ENCODE measurements at places on chromosomes 2 and 18. TPM values are rescaled to one million over a fixed set of nuclear protein-coding genes. Genes with fewer than 3 reads are reported as not detected.

DNA sequence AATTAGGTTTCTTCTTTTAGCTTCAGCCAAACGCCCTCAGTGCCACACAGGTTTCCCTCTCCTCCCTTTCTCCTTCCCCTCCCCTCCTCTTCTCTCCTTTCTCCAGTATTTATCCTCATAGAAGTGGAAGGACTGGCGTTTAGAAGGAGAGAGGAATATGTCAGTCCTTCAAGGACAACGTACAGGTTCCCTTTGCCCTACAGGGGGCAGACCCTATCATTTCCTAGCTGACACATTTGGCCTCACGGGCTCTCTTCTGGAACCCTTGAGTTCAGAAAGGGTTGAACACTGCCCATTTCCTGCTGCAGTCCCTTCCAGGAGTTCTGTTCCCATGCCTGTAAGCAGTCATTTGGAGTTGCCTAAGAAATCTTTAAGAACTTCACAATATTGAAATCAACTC is 46.1 kb downstream of the CDCA7 start:
- H3K27ac ChIP-seq: no peak overlapping the region
- H3K36me3 ChIP-seq: no peaks in the 10 kb centered on the region
- peaks cover 63% of the 10 kb centered on the region for H3K27me3 ChIP-seq
- DNase-seq: no peak
- H3K4me1 ChIP-seq: peaks cover 17% of the 10 kb centered on the region

GRCh38 chr2:176780348-176780747 is 432.2 kb upstream of the HNRNPA3 start:
- H3K36me3 ChIP-seq: no peaks in the 10 kb centered on the region
- H3K27ac ChIP-seq: no peak overlapping the region
- H3K4me3 ChIP-seq: no peak overlapping the region
- no peak for DNase-seq
- H3K4me1 ChIP-seq: peaks cover 9% of the 10 kb centered on the region
- H3K27me3 ChIP-seq: peaks cover 2% of the 10 kb centered on the region

DNA sequence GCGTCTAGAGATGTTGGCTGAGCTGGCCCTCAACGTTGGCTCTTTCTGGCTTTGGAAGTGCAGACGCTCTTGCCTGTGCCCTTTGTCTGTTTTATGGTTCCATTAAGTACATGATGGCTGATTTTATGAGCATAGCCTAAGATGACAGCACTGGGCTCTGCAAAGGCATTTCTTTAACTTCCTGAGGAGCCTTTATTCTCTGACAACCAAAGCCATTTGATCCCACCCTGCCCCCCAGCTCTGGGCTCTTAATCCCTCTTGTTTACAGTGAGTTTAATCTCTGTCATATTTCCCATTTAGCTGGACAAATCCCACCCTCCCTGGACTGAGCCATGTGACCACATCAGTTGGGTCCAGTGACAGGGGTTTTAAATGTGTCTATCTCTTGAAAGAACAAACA is 195.9 kb downstream of the ACKR3 start:
- peaks cover 8% of the 10 kb centered on the region for H3K36me3 ChIP-seq
- no peak for DNase-seq
- no peak overlapping the region for H3K4me3 ChIP-seq
- H3K27ac ChIP-seq: peak overlapping the region; percentile 84
- peaks cover 36% of the 10 kb centered on the region for H3K4me1 ChIP-seq

- no peak for DNase-seq
- H3K27me3 ChIP-seq: peaks cover 2% of the 10 kb centered on the region
- no peak overlapping the region for H3K27ac ChIP-seq
- no peak overlapping the region for H3K4me3 ChIP-seq
- no peaks in the 10 kb centered on the region for H3K36me3 ChIP-seq
Measured at GRCh38 chr2:138676619-138677021, 103.6 kb downstream of the NXPH2 start.

GRCh38 chr18:52342456-52342855 is 2.5 kb downstream of the DCC start:
- peaks cover 29% of the 10 kb centered on the region for H3K4me1 ChIP-seq
- no peak for DNase-seq
- no peak overlapping the region for H3K27ac ChIP-seq
- H3K4me3 ChIP-seq: no peak overlapping the region
- no peaks in the 10 kb centered on the region for H3K36me3 ChIP-seq
- peaks cover 1% of the 10 kb centered on the region for H3K27me3 ChIP-seq

DNA sequence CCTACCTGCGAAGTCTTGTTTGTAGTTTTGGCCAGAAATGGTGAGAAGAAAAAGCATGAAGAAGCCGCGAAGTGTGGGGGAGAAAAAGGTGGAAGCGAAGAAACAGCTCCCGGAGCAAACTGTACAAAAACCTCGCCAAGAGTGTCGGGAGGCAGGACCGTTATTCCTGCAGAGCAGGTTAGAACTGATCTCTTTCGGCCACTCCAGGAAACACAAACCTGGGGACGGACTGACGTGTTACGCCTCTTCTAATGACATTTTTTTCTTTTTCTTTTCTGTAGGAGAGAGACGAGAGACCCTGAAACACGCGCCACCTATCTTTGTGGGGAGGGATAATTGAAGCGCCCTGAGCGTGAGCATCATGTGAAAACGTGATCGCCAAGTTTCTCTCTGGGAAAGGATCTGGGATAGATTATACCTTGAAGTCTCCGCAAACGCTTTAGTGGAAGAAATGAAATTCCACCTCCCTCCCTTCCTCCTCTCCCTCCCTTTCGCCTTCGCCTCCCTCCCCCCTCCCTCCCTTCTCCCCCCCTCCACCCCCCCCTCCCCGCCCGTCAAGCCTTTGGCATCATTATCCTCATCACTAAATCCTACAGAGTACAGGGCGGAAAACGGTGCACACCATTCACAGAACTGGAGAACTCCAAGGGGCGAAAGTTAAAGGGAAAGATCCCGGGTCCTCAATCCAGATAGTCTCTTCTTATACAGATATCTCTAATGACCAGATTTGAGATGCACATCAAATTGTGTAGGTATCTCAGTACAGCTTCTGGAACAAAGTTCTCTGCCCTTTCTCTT is at the start of gene ZEB2:
ZEB2 (minus strand) TSS at position 186 of the 798 bp plus-strand sequence. CDS start 2,769 bp downstream, outside the sequence.
- H3K27ac ChIP-seq: peak within 1 kb of the TSS; percentile 87
- no peaks in the 10 kb centered on the region for H3K27me3 ChIP-seq
- H3K36me3 ChIP-seq: peaks cover 2% of the 10 kb centered on the region
- DNase-seq: no peak
- no peak within 1 kb of the TSS for H3K4me3 ChIP-seq
- peaks cover 41% of the 10 kb centered on the region for H3K4me1 ChIP-seq

GRCh38 chr2:67938053-67938452 is 124.8 kb downstream of the C1D start:
- H3K4me1 ChIP-seq: no peaks in the 10 kb centered on the region
- no peak overlapping the region for H3K4me3 ChIP-seq
- peaks cover 5% of the 10 kb centered on the region for H3K36me3 ChIP-seq
- peaks cover 3% of the 10 kb centered on the region for H3K27me3 ChIP-seq

DNA sequence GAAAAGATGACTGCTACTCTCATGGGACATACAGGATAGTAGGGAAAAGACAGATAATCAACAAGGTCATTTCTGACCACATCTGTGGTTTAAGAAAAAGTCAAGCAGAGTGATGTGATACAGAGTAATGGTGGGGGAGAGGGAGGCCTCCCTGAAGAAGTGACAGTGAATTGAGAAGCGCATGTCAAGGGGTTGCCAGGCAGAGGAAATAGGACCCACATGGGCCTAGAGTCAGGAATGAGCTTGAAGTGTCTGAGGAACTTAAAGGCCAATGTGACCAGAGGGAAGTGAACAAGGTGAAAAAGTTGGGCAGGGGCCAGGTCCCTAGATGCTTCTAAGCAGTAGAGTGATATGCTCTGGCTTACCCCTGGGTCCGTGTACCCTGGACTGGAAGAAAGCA is 113.5 kb upstream of the PPP1CB start:
- peaks cover 19% of the 10 kb centered on the region for H3K4me1 ChIP-seq
- H3K27me3 ChIP-seq: no peaks in the 10 kb centered on the region
- H3K4me3 ChIP-seq: no peak overlapping the region

- no peaks in the 10 kb centered on the region for H3K36me3 ChIP-seq
- no peaks in the 10 kb centered on the region for H3K27me3 ChIP-seq
- peaks cover 3% of the 10 kb centered on the region for H3K4me1 ChIP-seq
- no peak for DNase-seq
- no peak overlapping the region for H3K27ac ChIP-seq
- H3K4me3 ChIP-seq: no peak overlapping the region
Measured at GRCh38 chr2:200193791-200194190, 112.7 kb upstream of the SPATS2L start.

DNA sequence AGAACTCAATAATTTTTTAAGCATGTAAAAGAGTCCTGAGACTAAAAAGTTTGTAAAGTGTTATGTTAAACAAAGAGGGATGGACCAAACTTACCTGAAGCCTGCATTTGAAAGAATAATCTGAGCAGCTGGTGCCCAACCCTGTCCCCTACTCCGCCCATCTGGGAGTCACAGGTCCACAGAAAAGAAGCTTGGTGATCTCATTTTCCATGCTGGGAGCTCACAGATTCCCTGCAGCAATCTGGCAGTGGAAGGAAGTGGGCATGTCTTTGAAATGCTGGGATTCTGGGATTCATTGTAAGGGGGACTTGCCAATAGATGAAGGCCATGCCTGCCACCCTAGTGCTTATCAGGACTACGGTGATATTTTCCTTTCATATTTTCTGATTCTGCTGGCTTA is 17.9 kb downstream of the CDH2 start:
- no peaks in the 10 kb centered on the region for H3K36me3 ChIP-seq
- no peak for DNase-seq
- peaks cover 19% of the 10 kb centered on the region for H3K4me1 ChIP-seq
- H3K4me3 ChIP-seq: no peak overlapping the region
- H3K27ac ChIP-seq: no peak overlapping the region
- H3K27me3 ChIP-seq: no peaks in the 10 kb centered on the region

- H3K4me3 ChIP-seq: no peak overlapping the region
- H3K27me3 ChIP-seq: peaks cover 4% of the 10 kb centered on the region
- DNase-seq: no peak
- no peak overlapping the region for H3K27ac ChIP-seq
- no peaks in the 10 kb centered on the region for H3K4me1 ChIP-seq
- no peaks in the 10 kb centered on the region for H3K36me3 ChIP-seq
Measured at GRCh38 chr2:229095472-229095871, 175.6 kb downstream of the PID1 start.

GRCh38 chr2:190179754-190180312 is 117.3 kb upstream of the MSTN start:
- peak overlapping the region; percentile 69 for H3K4me3 ChIP-seq
- peaks cover 10% of the 10 kb centered on the region for H3K27me3 ChIP-seq
- H3K27ac ChIP-seq: no peak overlapping the region

GRCh38 chr2:204024906-204025475 is 88.4 kb downstream of the ICOS start:
- H3K4me1 ChIP-seq: peaks cover 34% of the 10 kb centered on the region
- DNase-seq: no peak
- no peaks in the 10 kb centered on the region for H3K27me3 ChIP-seq
- H3K27ac ChIP-seq: peak overlapping the region; percentile 23

GRCh38 chr2:222715742-222716141 is 44.3 kb downstream of the MOGAT1 start:
- peaks cover 12% of the 10 kb centered on the region for H3K4me1 ChIP-seq
- no peak overlapping the region for H3K4me3 ChIP-seq
- H3K36me3 ChIP-seq: no peaks in the 10 kb centered on the region
- no peak overlapping the region for H3K27ac ChIP-seq
- H3K27me3 ChIP-seq: no peaks in the 10 kb centered on the region

DNA sequence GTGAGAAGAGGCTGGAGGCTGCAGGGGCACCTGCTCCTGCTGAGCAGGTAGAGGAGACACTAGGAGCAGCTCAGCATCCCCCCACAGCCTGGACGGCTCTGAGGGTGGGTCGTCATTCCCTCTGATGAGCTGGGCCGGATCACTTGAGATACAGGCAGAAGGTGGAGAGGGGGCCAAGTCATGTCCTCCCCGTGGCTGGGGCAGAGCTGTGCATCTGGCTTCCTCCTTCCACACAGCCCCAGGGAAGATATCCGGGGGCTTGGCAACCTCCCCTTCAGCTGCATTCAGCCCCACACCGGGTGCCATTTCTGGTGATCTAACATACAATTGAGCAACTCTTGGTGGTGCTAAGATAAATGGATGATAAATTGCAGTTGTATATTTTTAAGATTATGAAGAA is 236.9 kb downstream of the LDLRAD4 start:
- no peak overlapping the region for H3K4me3 ChIP-seq
- DNase-seq: no peak
- H3K36me3 ChIP-seq: no peaks in the 10 kb centered on the region
- H3K4me1 ChIP-seq: no peaks in the 10 kb centered on the region

DNA sequence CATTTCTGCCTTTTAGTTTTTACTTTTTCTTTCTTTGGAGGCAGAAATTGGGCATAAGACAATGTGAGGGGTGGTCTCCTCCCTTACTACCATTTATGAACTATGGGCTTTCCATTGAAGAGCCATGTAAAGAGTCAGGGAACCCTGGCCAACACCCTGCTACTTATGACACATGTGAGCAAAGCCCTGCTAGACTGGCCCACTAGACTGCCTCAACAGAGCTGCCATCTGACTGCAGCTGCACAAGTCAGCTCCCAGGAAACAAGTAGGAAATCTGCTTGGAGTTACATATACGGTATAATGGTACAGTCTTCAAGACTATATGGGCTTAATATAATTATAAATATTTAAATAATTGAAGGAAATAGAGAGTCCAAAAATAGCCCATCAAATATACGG is 816.8 kb downstream of the TRIB2 start:
- H3K27ac ChIP-seq: no peak overlapping the region
- H3K4me3 ChIP-seq: no peak overlapping the region
- H3K36me3 ChIP-seq: no peaks in the 10 kb centered on the region
- no peak for DNase-seq
- peaks cover 12% of the 10 kb centered on the region for H3K4me1 ChIP-seq

DNA sequence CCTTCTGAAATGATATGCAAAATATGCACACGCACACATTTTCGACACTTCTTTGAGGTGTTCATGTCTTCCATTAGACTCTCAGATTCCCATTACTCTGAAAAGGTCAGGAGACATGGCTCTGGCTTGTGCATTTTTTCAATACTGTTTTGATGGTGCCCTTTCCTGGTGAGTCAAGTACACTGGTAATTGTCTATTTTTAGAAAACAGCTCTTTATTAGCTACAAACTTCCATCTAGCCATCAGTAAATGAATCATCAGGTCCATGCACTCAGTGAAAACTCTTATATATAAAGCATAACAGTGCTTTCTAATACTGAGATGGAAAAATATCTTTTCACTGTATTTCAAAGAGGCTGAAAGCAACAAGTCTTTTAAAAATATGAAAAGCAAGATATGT is 194.9 kb downstream of the GALNT1 start:
- H3K27me3 ChIP-seq: peaks cover 20% of the 10 kb centered on the region
- no peak overlapping the region for H3K27ac ChIP-seq
- no peak overlapping the region for H3K4me3 ChIP-seq
- H3K36me3 ChIP-seq: no peaks in the 10 kb centered on the region
- no peak for DNase-seq
- no peaks in the 10 kb centered on the region for H3K4me1 ChIP-seq

- no peak overlapping the region for H3K27ac ChIP-seq
- H3K4me3 ChIP-seq: no peak overlapping the region
- H3K27me3 ChIP-seq: peaks cover 2% of the 10 kb centered on the region
- no peak for DNase-seq
- H3K36me3 ChIP-seq: no peaks in the 10 kb centered on the region
- H3K4me1 ChIP-seq: no peaks in the 10 kb centered on the region
Measured at GRCh38 chr2:207244971-207245925, 79.5 kb upstream of the KLF7 start.

- H3K4me3 ChIP-seq: no peak overlapping the region
- no peak for DNase-seq
- H3K27me3 ChIP-seq: no peaks in the 10 kb centered on the region
- no peak overlapping the region for H3K27ac ChIP-seq
Measured at GRCh38 chr18:13273800-13274199, 55.2 kb downstream of the LDLRAD4 start.

The L3MBTL4 gene
- 15.9 TPM for total RNA-seq

The MOGAT1 gene
- not detected for total RNA-seq

The ARHGEF4 gene
- total RNA-seq: 20.9 TPM

The CCDC74A gene
- total RNA-seq: 9.6 TPM

The ERBB4 gene
- total RNA-seq: 8.5 TPM

The CDH2 gene
- 45.0 TPM for total RNA-seq

The KIF5C gene
- 1.3 TPM for total RNA-seq

The SH3RF3 gene
- total RNA-seq: 2.5 TPM
